ENCODE measurements at places on chromosomes 2 and 18.

DNA sequence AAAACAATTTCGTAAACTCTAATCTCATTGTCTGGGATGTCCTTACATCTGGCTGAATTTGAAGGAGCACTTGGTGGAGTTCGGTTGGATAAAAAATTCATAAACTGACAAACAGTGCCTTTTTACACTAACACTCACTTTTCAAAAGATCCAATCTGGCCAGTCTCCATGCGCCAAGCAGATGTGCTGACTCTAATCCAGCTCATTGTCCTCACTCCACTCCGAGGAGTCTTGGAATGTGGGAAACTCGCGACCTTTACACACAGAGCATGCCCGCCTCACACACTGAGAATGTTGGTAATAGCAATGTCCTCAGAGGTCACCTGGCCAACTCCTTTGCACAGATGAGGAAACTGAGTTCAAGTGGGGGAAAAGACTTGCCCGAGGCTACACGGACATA lies 66.8 kb downstream of the XDH start:
- peak; percentile 92 for DNase-seq

DNA sequence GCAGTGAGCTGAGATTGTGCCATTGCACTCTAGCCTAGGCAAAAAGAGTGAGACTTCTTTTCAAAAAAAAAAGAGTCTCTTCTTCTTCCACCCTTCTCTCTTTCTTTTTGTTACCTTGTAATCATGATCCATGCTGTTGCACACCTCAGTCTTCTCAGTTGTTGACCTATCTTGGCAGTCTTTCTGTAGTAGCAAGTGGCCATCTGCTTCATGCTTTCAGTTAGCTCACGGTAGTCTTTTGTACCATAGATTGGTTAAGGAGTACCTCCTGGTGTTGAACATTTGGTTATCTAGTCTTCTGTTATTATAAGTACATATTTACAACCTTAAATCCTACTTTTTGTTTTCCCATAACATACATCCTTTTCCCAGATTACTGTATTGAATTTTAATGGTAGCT lies 3.1 kb downstream of the GORASP2 start:
- no peak for DNase-seq

GRCh38 chr2:133503323-133503722 lies 64.9 kb downstream of the NCKAP5 start:
- DNase-seq = no peak

DNA sequence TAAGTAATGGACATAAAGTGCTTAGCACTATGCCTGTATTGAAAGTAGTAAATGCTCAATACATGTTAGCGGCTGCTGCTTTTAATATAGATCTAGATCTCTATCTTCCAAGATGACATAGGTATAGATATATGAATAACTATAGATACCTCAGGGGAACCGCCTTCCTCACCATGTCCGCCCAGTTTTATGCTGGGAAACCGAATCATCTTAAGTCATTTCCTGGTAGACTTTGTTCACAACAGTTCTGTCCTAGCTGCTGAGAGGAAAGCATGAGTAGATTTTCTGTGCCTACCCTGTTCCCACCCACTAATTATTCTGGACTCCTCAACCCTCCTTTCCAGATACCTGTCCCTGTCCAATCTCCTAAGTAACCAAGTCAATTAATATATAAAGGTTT lies 21.6 kb upstream of the ITM2C start:
- no peak for DNase-seq

DNA sequence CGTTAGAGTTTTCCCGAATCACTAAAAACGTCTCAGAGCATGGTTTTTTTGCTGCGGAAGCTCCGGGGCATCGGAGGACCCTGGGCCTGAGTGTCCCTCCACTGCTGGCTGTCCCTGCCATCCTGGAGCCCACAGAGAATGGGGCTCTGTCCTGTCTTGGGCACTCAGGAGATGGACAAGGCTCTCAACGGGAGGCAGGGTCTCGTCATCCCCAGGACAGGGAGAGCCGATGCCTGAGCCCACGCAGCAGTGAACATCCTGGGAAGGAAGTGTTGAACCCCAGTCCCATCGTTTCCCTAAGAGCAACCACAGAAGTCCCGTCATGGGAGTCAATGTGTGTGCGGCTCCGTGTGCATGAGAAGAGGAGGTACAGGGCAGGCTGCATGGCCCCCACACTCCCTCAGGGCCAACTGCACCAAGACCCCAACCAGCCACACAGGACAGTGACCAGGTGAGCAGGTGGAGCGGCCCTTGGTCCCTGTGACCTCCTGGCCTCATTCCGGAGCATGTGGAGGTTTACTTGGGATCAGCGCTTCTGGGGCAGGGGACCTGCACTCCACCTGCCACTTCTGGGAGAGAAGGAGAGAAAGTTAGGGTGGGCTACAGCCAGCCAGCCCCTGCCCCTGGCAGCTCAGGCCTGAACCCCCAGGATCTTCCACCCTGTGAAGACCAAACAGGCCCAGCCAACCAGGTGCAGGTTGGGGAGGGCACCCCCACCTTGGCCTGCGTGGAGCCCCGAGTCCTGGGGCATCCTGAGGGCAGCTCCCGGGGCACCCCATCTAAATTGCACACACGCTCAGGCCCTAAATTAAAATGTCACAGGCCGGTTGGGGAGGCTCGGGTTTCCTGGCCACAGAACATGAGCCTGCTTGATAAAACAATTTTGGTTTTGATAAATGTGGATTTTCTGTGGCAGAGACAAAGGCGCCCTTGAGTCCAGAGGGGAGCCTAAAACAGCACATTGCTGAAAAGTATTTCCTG lies 3.1 kb upstream of the SNED1 start:
- no peak for DNase-seq

DNA sequence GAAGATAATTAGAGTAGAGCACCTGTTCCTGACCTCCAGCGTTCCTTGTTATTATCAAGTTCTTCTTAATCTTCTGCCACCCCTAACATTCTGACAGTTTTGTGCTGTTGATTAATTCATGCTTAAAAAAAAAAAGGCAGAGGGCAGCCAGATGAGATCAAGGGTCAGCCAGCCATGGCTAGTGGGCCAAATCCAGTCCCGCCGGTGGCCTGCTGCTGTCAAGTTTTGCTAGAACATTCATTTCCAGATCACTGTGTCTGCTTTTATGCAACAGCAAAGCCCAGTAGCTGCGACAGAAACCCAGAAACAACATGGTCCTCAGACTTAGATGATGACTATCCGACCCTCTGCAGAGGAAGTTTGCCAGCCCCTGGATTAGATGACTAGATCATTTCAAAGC lies 101.6 kb downstream of the RNF144A start:
- DNase-seq = no peak

GRCh38 chr18:44938720-44939665 lies 258.3 kb downstream of the SETBP1 start:
- peak; percentile 24 for DNase-seq

GRCh38 chr18:36770315-36770946 lies 58.4 kb downstream of the TPGS2 start:
- DNase-seq = no peak

DNA sequence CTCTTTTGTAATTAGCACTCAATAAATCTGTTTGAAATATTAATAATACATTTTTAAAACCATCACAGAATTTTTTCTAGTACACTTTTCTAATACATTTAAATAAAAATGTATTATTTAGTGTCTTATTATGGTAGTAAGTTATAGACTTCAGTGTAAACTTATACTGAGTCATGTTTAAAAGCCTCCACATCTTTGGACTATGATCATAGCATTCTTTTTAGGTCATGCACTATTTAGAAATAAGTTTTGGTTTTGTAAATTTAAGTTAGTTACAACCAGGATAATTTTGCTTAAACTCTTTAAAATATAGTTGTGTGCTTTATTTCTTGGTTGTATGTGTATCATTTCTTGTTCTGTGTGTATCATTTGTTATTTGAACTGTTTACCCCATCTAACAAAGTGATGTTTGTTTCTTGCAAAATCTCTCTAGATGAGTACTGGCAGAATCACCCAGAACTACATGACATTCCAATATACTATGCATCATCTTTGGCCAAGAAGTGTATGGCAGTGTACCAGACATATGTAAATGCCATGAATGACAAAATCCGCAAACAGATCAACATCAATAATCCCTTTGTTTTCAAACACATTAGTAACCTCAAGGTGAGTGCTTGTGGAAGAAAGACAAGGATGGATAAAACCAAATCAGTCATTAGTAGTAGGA lies 16.7 kb downstream of the CPSF3 start:
- DNase-seq = peak; percentile 68

- DNase-seq = no peak
Measured at GRCh38 chr18:80002468-80002867, 14.1 kb upstream of the TXNL4A start.

DNA sequence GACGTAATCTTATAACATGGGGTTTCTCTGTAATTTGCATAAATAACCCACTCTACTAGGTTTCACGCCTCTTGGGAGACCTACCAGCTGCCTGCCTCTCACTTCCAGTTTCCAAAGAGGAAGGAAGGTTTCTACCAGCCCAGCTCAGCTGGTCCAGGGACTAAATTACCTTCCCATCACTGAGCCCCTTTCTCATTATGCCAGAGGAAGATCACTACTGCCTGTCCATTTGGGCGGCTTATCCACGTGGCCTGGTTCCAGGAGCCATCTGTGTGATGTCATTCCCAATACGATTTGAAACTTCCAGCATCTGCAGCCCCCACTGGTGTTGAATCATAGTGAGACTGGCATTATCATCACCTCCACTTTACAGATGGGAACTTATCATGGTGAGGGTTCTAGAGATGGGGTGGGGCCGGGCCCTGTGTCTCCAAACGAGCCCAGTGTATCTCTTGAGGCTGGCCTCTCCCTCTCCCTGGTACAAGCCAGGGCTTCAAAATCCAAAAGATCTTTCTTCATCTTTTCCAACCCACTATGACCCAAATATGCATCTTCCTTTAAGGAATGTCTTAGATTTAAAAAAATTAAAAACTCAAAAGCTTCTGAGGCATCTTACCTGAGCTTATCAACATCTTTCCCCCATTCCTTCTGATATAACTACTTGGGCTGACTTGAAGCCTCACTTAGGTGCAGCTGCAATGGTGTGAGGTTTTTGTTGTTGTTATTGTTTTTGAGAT lies 140.8 kb downstream of the DDX1 start:
- DNase-seq = peak; percentile 13

DNA sequence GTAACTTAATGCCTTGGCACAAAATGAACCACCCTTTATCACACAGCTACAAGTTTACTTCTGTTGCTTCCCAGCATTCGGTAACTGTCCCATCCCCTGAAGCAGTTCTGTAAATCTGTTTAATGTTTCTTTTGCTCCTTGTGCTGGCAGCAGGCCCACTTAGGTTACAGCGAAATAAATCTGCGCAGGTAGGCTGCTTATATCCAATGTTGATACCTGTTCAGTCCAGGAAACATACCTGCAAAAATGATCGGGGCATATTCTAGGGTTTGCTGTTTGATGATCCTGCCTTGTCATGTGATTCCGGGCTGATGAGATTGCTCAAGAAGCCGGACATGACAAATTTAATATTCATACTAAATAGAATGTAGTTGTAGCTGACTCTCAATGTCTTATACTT lies 23.3 kb downstream of the PELI1 start:
- no peak for DNase-seq

GRCh38 chr18:3458952-3459853 lies 9.2 kb downstream of the TGIF1 start:
- peak; percentile 87 for DNase-seq

DNA sequence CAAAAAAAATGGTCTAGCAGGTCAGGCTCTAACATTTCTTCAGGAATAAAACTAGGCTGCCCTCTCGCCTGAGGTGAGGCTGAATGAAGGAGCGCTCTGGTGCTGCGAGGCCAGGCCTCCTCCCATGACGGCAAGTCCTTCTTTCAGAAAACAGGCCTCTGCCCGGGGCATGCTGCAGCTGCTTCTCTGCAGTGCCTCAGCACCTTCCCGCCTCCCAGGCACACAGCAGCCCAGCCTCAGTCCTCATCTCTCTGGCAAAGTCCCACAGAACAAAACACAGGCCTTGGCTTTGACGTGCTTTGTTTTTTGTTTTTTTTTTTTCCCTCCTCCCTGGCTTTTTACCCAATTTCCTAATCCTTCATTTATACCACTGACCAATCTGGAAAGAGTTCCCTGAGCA lies 74.8 kb downstream of the BCL11A start:
- no peak for DNase-seq

GRCh38 chr2:213150315-213151097 lies 906 bp downstream of the IKZF2 start:
- peak; percentile 20 for DNase-seq

DNA sequence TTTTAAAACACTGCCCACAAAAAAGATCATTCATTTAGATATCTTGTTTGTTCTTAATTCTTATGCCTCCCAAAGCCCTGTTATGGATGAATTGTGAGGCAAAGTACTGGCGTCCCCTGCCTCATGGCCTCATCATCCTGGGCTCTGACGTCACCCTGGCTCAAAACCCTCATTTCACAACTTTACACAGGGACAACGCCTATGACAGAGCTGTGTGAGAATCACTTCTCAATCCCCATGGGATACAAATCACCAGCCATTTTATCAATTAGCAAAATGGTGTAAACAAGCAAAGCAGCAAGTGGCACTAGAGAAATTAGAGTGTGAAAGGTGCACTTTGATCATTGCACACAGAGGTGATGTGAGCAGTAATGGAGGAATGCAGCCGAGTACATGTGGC lies 16.6 kb downstream of the FHOD3 start:
- DNase-seq = peak; percentile 92

- no peak for DNase-seq
Measured at GRCh38 chr2:15701341-15701907, 109.8 kb downstream of the DDX1 start.

Measured in fibroblast of mammary gland (primary cell).